Cardiac atrium fibroblast (primary cell): ENCODE measurements at places on chromosomes 5 and 9. TPM values are rescaled to one million over a fixed set of nuclear protein-coding genes. Genes with fewer than 3 reads are reported as not detected.

CDX1 gene
- total RNA-seq, result not detected in 2 replicates

AGXT2 gene
- not detected in 2 replicates for total RNA-seq

ZNF346 gene
- 10.7 and 19.9 TPM in 2 replicates for total RNA-seq

RMRP gene
- 11,420 and 19,025 TPM in 2 replicates for total RNA-seq

ANKRD31 gene
- total RNA-seq, result 0.54 TPM in 1 of 2 replicates, not detected in the other

BASP1 gene
- 118 and 158 TPM in 2 replicates for total RNA-seq

PCDHGA12 gene
- total RNA-seq, result 26.7 and 27.1 TPM in 2 replicates

MYMK gene
- total RNA-seq, result not detected in 2 replicates

PCDHGB4 gene
- 14.1 and 16.8 TPM in 2 replicates for total RNA-seq
